Activated T-helper 17 cell treated with anti-CD3 and anti-CD28 coated beads, Interleukin-2, amount 50 U/mL, for 72 hours (primary cell): ENCODE measurements at places on chromosomes 11 and 22.
A peak's percentile ranks its signal among the peaks of the same experiment; 100 is the strongest.

- ATAC-seq, result peak; percentile 63
Measured at GRCh38 chr22:36331306-36331911, 56.4 kb downstream of the MYH9 start.

- no peak for ATAC-seq
Measured at GRCh38 chr11:1564535-1565172, 7.4 kb downstream of the DUSP8 start.

DNA sequence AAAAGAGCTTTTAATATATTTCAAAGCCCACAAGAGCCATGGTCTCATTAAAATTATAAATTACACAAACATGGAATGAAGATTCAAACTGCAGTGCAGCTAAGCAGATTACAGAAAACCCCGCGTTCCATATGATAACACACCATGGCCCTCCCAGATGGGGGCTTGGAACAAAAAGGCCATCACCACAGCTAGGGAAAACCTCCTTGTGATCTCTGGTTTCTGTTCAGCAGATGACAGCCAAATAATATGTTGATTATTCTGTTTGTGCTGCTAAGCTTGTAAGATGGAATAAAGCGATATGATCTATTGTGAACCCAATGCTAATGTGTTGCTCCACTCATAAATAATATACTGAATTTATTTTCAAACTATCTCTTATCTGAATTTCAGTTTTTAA is 28.5 kb downstream of the IMMP1L start:
- ATAC-seq, result no peak

GRCh38 chr11:95556342-95557163 is 233.0 kb downstream of the FAM76B start:
- peak; percentile 93 for ATAC-seq

GRCh38 chr11:86558841-86559240 is 113.6 kb downstream of the ME3 start:
- ATAC-seq, result no peak

GRCh38 chr22:24809331-24809730 is 3.3 kb downstream of the SGSM1 start:
- no peak for ATAC-seq

DNA sequence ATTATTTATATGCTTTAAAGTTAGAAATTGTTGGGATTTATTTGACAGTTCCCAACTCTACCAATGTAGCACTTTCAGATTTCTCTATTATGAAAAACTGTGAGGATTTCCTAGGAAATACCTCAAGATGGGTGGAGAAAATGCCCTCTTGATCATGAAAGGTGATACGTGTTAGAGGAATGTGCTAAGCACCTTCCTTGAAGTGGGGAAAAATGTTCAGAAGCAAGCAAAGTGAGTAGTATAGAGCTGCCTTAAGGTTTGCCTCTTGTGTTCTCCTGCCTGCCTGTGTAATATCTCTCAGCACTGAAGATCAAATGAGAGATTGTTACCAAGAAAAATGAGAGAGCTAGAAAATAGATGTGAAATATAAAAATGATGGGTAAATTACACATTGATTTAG is 58.2 kb downstream of the YAP1 start:
- no peak for ATAC-seq

DNA sequence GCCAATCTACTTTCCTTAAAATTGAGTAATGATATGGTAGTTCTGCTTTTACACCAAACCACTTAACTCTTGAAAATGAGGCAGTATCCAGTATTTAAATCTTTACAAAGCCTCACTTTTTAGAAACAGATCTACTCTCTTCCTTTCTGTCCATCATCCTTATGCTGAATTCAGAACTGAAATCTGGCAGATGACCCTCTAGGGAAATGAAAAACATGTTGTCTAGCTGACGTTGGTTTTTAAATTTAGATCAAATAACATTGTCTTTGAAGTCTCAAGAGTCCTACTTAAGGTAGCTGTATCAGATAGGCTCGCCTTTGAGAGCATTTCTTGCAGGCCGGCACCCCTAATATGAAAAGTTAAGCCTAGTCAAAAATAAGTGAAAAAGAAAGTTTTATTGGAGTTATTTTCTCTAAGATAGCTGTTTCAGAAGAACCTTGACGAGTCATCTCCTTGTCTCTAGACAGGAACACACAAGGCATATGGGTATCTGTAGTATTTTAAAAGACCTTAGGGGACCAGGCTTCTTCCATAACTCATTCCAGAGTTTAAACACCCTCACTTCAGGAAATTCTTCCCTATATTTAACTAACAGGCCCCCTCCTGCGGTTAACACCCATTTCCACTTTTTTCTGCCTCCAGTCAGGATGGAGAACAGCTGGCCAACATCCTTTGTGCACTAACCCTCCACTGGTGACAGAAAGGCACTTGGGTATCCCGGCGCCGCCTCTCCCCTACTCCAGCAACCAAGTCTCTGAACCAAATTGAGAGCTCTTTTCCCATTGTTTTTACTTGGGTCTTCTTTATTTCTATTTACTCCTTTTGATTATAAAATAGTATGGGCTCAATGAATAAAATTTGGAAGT is 81.2 kb downstream of the WNT11 start:
- no peak for ATAC-seq

GRCh38 chr11:114196997-114197703 is 99.0 kb upstream of the NNMT start:
- no peak for ATAC-seq

DNA sequence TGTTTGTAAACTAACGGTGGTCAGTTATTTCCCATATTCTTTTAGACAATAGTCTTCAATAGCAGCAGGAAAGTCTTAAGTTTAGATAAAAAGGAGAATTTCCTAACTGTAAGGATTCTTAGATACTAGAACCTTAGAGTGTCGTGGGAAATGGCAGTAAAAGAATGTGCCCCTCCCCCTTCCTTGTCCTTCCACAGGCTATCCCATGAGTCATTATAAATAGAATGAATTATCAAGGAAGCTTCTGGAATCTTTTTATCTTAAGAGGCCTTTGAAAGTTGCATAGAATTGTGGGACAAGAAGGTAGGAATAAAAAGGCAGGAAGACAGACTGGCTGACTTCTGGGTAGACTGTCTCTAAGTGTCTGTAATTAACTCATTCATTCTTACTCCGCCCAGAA is 165.2 kb upstream of the TBCEL start:
- no peak for ATAC-seq

GRCh38 chr11:76756341-76756741 is 26.8 kb upstream of the TSKU start:
- no peak for ATAC-seq

DNA sequence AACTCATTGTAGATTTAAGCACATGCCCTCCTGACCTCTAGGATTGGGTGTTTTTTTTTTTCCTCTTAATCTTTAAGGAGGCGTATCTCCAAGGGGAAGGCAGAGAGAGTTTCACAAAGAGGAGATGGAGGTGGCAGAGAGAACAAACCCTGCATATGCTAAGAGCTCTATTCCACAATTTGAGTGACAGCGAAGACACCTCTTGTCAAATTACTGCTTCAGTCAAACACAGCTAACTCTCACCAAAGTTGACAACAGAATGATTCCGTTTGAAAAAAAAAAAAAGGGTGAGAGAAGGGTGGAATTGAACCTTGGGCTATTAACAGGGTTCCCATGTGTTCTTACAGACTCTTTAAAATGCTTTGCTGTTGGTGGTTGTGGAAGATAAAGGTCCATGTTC is 112.6 kb downstream of the NXPE2 start:
- no peak for ATAC-seq

- no peak for ATAC-seq
Measured at GRCh38 chr22:29314537-29315285, 786 bp downstream of the RASL10A start.

DNA sequence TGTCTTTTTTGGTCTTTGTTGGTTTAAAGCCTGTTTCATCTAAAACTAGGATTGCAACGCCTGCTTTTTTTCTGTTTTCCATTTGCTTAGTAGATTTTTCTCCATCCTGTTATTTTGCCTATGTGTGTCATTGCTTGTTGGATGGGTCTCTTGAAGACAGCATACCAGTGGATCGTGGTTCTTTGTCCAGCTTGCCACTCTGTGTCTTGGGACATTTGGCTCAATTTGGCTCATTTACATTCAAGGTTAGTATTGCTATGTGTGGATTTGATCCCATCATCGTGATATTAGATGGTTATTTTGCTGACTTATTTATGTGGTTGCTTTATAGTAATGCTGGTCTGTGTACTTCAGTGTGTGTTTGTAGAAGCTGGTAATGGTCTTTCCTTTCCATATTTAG is 31.4 kb upstream of the ANKK1 start:
- no peak for ATAC-seq
